Left lung (tissue), 14 donors: ENCODE measurements at places on chromosomes 3 and 15.
A peak's percentile ranks its signal among the peaks of the same experiment; 100 is the strongest.

DNA sequence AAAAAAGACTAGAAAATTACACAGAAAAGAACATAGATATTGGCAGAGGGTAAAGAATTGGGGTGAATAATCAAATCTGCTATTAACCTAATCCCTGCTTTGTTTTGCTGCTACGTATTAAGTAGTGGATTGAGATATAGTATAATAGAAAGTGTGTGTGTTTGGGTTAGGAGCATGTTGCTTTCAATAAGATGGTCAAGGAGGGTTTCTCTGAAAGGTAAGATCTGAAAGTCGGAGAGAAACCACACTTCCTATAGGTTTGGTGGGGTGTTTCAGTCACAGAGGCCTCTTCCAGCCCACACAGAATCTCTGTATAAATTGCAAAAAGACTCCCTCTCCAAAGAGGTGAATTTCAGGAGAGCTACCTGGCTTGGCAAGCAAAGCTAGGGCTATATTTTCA, 345.7 kb upstream of the SATB1 start:
- DNase-seq = no peak
- no peaks in the 10 kb centered on the region for H3K4me1 ChIP-seq
- no peak overlapping the region for H3K27ac ChIP-seq
- no peak overlapping the region for H3K4me3 ChIP-seq
- no peaks in the 10 kb centered on the region for H3K36me3 ChIP-seq

- H3K36me3 ChIP-seq = no peaks in the 10 kb centered on the region
- no peak overlapping the region for H3K27ac ChIP-seq
- no peak overlapping the region for H3K4me3 ChIP-seq
- peaks cover 63% of the 10 kb centered on the region for H3K27me3 ChIP-seq
These were observed 51.0 kb upstream of the SH3GL3 start for GRCh38 chr15:83396101-83396500.

DNA sequence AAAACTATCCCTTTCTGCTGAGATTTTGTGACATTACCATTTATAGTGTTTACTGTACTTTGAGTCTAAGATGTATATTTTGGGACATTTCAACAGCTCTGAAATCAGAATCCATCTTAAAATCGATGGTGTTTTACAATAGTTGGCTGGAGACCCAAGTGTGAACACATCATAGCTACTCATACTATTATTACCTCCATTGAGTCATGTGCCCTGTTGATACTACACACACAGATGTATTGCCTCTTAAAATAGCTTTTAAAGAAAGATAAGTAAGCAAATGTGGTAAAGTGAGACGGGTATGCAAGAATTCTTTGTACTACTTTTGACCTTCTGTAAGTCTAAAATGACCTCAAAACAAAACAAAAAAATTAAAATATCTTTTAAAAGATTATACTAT, 6.7 kb downstream of the LMOD3 start:
- no peak for DNase-seq
- H3K27me3 ChIP-seq = no peaks in the 10 kb centered on the region
- H3K4me3 ChIP-seq = no peak overlapping the region
- H3K4me1 ChIP-seq = no peaks in the 10 kb centered on the region
- H3K36me3 ChIP-seq = no peaks in the 10 kb centered on the region
- H3K27ac ChIP-seq = no peak overlapping the region

GRCh38 chr15:77709135-77709886, 76.6 kb upstream of the LINGO1 start:
- H3K27ac ChIP-seq = no peak overlapping the region
- H3K4me1 ChIP-seq = no peaks in the 10 kb centered on the region
- no peak overlapping the region for H3K4me3 ChIP-seq

DNA sequence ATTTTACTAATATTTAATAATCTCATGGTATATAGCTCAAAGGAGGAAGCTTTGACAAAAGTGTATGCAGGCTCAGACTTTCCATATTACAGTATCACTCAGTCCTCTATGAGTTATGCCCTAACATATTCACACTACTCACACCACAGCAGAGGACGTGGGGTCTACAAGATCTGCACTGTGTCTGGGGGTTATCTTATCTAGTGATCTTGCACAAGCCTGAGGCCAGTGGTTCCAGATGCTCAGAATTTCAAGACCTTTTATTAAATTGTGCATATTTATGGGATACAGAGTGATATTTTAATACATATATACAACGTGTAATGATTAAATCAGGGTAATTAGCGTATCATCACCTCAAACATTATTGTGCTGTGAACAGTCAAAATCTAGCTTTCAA, 933.1 kb downstream of the SQOR start:
- H3K27me3 ChIP-seq = no peaks in the 10 kb centered on the region
- H3K27ac ChIP-seq = no peak overlapping the region
- no peaks in the 10 kb centered on the region for H3K36me3 ChIP-seq
- DNase-seq = no peak
- H3K4me3 ChIP-seq = no peak overlapping the region
- no peaks in the 10 kb centered on the region for H3K4me1 ChIP-seq

- no peaks in the 10 kb centered on the region for H3K36me3 ChIP-seq
- H3K27ac ChIP-seq = no peak within 1 kb of the TSS
- H3K4me1 ChIP-seq = no peaks in the 10 kb centered on the region
These were observed at the start of gene CX3CR1 for GRCh38 chr3:39279745-39280517. CX3CR1 (minus strand) TSS chr3:39280036; CDS start chr3:39266509, 13,527 bp downstream.

GRCh38 chr3:196650740-196651311, 11.3 kb downstream of the NRROS start:
- H3K36me3 ChIP-seq = peaks cover 17% of the 10 kb centered on the region
- no peaks in the 10 kb centered on the region for H3K4me1 ChIP-seq
- no peak for DNase-seq
- no peaks in the 10 kb centered on the region for H3K27me3 ChIP-seq

- H3K27ac ChIP-seq = no peak overlapping the region
- no peaks in the 10 kb centered on the region for H3K27me3 ChIP-seq
- H3K4me3 ChIP-seq = no peak overlapping the region
- peaks cover 8% of the 10 kb centered on the region for H3K4me1 ChIP-seq
- DNase-seq = no peak
- H3K36me3 ChIP-seq = no peaks in the 10 kb centered on the region
These were observed 15.4 kb upstream of the VPS8 start for GRCh38 chr3:184796551-184796950.

GRCh38 chr3:57949785-57950615, 58.2 kb upstream of the FLNB start:
- peaks cover 43% of the 10 kb centered on the region for H3K4me1 ChIP-seq
- no peaks in the 10 kb centered on the region for H3K27me3 ChIP-seq
- peak; percentile 47 for DNase-seq
- H3K27ac ChIP-seq = no peak overlapping the region
- no peak overlapping the region for H3K4me3 ChIP-seq

DNA sequence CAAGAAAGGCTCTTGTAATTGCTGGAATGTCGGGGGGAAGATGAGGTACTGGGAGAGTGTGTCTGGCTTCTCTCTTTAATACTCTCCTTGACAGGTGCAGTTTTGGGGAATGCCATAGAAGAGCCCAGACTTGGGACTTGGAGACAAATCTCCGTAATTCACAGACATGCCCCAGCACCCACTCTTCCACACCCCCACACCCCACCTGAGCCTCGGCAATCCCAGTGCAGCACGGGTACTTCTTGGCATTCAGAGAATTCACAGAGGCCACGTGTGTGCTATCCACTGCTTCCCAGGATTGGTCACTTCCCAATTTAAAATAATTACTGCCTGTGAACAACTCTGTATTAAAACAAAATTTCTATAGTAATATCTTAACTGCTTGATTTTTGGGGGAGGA, 43.9 kb downstream of the TRIM71 start:
- H3K36me3 ChIP-seq = no peaks in the 10 kb centered on the region
- H3K27ac ChIP-seq = no peak overlapping the region
- peaks cover 4% of the 10 kb centered on the region for H3K4me1 ChIP-seq
- no peak overlapping the region for H3K4me3 ChIP-seq
- DNase-seq = no peak

- H3K27ac ChIP-seq = peak overlapping the region; percentile 74
These were observed 1.1 kb downstream of the NEO1 start for GRCh38 chr15:73053398-73053723.

DNA sequence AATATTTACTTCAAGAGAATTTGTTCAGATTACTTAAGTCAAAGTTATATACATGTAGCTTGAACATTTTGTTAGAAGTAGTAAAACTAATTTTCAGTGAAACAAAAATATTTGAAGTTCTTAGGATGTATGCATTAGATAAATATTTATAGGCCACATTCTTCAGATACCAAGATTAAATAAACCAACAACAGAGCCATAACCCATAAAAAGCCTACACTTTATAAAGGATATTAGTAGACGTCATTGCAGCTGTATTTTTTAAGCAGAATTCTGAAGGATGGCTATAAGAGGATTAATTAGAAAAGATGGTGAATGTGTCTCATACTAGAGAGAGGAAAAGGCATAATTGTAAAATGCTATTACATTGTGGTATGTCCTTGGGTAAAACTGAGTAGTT, 449.7 kb upstream of the ALCAM start:
- no peak for DNase-seq
- H3K27me3 ChIP-seq = no peaks in the 10 kb centered on the region
- H3K4me3 ChIP-seq = no peak overlapping the region
- no peaks in the 10 kb centered on the region for H3K36me3 ChIP-seq
- no peaks in the 10 kb centered on the region for H3K4me1 ChIP-seq
- H3K27ac ChIP-seq = no peak overlapping the region

DNA sequence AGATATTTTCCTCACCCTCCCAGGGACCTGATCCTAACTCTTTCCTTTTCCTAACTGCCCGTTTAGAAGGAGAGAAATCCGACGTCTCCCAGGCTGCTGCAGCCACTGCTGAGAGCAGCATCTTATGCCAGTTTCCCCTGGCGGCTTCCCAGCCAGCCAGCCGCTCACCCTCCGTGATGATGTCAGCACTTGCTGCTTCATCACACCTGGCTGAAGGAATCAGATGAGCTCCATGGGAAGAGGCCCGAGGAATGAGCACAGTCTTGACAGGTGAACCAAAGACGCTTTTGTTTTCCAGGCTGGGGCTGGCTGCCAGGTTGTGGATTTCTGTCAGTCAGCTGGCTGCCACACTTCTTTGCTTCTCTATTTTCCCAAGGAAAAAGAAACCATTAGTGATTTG, 445.1 kb upstream of the RBMS3 start:
- no peaks in the 10 kb centered on the region for H3K4me1 ChIP-seq
- H3K4me3 ChIP-seq = no peak overlapping the region
- H3K36me3 ChIP-seq = no peaks in the 10 kb centered on the region
- H3K27ac ChIP-seq = no peak overlapping the region
- DNase-seq = no peak

GRCh38 chr3:49469037-49469935, 781 bp upstream of the DAG1 start:
- H3K4me1 ChIP-seq = peaks cover 52% of the 10 kb centered on the region
- H3K4me3 ChIP-seq = peak overlapping the region; percentile 26
- H3K36me3 ChIP-seq = no peaks in the 10 kb centered on the region
- DNase-seq = peak; percentile 87
- no peaks in the 10 kb centered on the region for H3K27me3 ChIP-seq
- H3K27ac ChIP-seq = peak overlapping the region; percentile 98

- no peak overlapping the region for H3K4me3 ChIP-seq
- no peak overlapping the region for H3K27ac ChIP-seq
These were observed 113.2 kb upstream of the TP63 start for GRCh38 chr3:189517981-189518380.

DNA sequence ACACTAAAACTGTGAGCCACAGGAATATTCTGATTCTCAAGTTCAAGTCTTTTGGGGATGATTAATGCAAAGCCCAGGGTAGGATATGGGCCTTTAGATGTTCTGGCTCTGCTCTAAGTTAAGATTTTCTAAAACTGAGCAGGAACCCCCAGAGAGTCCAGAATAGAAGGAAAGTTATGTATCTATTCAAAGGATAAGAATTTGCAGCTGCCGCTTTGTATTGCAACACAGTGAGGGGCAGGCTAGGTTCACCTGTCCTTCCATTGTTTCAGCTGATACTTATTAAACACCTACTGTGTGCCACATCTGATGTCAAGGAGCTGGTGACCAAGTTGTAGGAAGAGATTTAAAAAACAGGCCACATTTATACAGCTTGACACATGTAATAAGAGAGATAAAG, 290.4 kb downstream of the MAGI1 start:
- H3K36me3 ChIP-seq = no peaks in the 10 kb centered on the region
- H3K4me3 ChIP-seq = no peak overlapping the region
- H3K4me1 ChIP-seq = no peaks in the 10 kb centered on the region
- DNase-seq = no peak
- H3K27ac ChIP-seq = no peak overlapping the region
- no peaks in the 10 kb centered on the region for H3K27me3 ChIP-seq

GRCh38 chr3:144244662-144245061, 273.0 kb downstream of the DIPK2A start:
- no peaks in the 10 kb centered on the region for H3K27me3 ChIP-seq
- no peak overlapping the region for H3K4me3 ChIP-seq
- H3K27ac ChIP-seq = no peak overlapping the region
- no peaks in the 10 kb centered on the region for H3K36me3 ChIP-seq

DNA sequence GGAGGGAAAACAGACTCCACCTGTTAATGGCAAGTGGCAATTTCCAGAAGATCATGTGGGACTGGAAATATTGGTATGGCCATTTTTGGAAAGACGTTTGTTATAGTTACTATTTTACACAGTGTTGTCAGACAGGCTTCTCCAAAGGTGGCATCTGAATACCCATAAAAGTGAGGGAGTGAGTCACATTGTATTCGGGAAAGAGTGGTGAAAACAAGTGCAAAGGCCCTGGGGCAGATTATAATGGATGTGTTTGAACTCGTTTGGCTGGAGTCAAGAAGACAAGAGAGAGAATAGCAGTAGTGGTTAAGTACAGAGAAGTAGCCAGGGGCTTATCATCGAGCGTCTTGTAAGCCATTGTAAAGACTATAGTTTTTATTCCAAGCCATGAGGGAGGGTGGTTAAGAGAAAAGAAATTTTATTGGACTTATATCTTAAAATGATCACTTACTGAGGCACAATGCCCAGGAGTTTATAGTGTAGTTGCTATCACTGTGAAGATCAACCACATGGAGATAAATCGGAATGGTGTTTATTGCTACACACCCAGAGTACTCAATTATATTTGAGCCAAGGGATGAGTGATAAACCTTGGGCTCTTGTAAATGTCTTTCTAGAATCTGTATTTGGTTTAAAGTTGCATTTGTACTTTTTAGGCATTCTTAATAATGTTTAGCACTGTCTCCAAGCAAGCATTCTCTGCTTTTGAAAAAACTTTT, 212.8 kb upstream of the KBTBD8 start:
- H3K4me3 ChIP-seq = no peak overlapping the region
- no peaks in the 10 kb centered on the region for H3K27me3 ChIP-seq
- no peaks in the 10 kb centered on the region for H3K4me1 ChIP-seq
- DNase-seq = no peak
- H3K36me3 ChIP-seq = no peaks in the 10 kb centered on the region

- no peak overlapping the region for H3K4me3 ChIP-seq
- DNase-seq = no peak
- no peaks in the 10 kb centered on the region for H3K4me1 ChIP-seq
- H3K27ac ChIP-seq = no peak overlapping the region
- H3K27me3 ChIP-seq = no peaks in the 10 kb centered on the region
These were observed 1083.7 kb upstream of the CFAP20DC start for GRCh38 chr3:60133269-60134162.

GRCh38 chr15:81351651-81352050, 22.4 kb downstream of the TMC3 start:
- no peak for DNase-seq
- no peaks in the 10 kb centered on the region for H3K4me1 ChIP-seq
- H3K27me3 ChIP-seq = no peaks in the 10 kb centered on the region
- no peak overlapping the region for H3K4me3 ChIP-seq
- no peaks in the 10 kb centered on the region for H3K36me3 ChIP-seq

- H3K27me3 ChIP-seq = no peaks in the 10 kb centered on the region
- H3K36me3 ChIP-seq = no peaks in the 10 kb centered on the region
- H3K4me1 ChIP-seq = peaks cover 47% of the 10 kb centered on the region
- H3K4me3 ChIP-seq = no peak overlapping the region
These were observed 51.8 kb downstream of the SLC12A8 start for GRCh38 chr3:125160606-125161371.
